Immature natural killer cell (primary cell): ENCODE measurements at places on chromosomes 6 and 20.

DNA sequence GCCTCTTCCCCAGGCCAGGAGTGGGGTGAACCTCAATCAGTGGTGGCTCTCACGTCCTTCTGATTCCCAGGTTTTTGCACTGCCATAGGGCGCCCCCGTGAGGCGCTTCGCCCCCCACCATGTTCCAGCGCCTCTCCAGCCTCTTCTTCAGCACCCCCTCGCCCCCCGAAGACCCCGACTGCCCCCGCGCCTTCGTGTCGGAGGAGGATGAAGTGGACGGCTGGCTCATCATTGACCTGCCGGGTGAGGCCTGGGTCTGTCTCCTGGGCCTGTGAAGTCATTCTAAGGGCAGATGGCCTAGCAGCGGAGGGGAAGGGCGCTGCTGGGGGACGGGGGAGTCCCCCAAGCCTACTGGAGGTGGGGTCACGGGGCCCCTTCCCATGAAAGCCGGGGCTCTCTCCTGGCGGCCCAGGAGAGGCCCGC, 4.5 kb downstream of the TP53INP2 start:
- H3K4me3 ChIP-seq: peak overlapping the region; percentile 89
- H3K27me3 ChIP-seq: peaks cover 25% of the 10 kb centered on the region
- peaks cover 7% of the 10 kb centered on the region for H3K36me3 ChIP-seq
- H3K27ac ChIP-seq: peak overlapping the region; percentile 81
- peaks cover 30% of the 10 kb centered on the region for H3K4me1 ChIP-seq
- DNase-seq: no peak

DNA sequence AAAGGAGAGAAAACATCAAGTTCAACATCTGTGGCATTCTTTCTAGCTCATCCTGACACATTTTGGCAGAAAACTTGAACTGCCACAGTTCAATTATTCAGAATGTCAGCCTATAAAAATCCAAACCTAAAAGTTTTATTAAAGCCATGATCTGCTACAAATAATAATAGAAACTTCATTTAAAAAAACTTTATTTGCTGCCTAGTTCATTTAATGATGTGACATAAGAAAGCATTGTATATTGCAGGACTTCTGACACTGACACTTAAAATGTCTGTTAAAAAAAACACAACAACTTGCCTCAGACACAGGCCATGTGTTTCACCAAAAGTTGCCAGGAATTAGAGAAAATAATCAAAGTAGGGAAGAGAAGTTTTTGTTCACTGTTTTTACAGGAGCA, 88.3 kb upstream of the HTR1E start:
- DNase-seq: no peak
- H3K4me1 ChIP-seq: no peaks in the 10 kb centered on the region
- no peaks in the 10 kb centered on the region for H3K27me3 ChIP-seq
- no peaks in the 10 kb centered on the region for H3K36me3 ChIP-seq
- no peak overlapping the region for H3K4me3 ChIP-seq

DNA sequence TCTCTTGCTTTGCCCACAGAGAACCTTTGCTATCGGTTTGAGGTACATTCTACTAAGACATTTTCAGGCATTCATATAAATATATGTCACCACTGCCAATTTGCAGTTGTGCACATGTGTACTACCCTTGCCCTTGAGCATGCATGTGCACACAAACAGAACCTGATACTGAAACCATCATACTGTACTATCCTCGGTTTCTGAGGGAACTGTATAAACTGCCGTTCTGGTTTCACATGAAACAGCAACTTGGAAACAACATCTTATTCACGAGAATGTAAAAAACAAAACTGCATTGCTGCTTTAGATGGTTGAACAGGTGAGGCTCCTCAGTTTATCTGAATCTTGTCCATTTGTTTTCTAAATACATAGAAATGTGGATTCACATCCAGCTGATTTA, 151.2 kb upstream of the TMEM170B start:
- no peaks in the 10 kb centered on the region for H3K36me3 ChIP-seq
- H3K4me3 ChIP-seq: no peak overlapping the region

- no peak for DNase-seq
- H3K27me3 ChIP-seq: no peaks in the 10 kb centered on the region
- H3K4me1 ChIP-seq: no peaks in the 10 kb centered on the region
- no peak overlapping the region for H3K27ac ChIP-seq
- no peaks in the 10 kb centered on the region for H3K36me3 ChIP-seq
Observed at GRCh38 chr6:56669041-56669440, 26.4 kb upstream of the DST start.

GRCh38 chr6:169070506-169071176, 183.0 kb downstream of the THBS2 start:
- no peaks in the 10 kb centered on the region for H3K4me1 ChIP-seq
- H3K27me3 ChIP-seq: peaks cover 4% of the 10 kb centered on the region
- no peak overlapping the region for H3K4me3 ChIP-seq
- no peaks in the 10 kb centered on the region for H3K36me3 ChIP-seq

- no peaks in the 10 kb centered on the region for H3K36me3 ChIP-seq
- H3K27me3 ChIP-seq: no peaks in the 10 kb centered on the region
- no peak for DNase-seq
Observed at GRCh38 chr6:23994013-23994412, 132.0 kb upstream of the NRSN1 start.

DNA sequence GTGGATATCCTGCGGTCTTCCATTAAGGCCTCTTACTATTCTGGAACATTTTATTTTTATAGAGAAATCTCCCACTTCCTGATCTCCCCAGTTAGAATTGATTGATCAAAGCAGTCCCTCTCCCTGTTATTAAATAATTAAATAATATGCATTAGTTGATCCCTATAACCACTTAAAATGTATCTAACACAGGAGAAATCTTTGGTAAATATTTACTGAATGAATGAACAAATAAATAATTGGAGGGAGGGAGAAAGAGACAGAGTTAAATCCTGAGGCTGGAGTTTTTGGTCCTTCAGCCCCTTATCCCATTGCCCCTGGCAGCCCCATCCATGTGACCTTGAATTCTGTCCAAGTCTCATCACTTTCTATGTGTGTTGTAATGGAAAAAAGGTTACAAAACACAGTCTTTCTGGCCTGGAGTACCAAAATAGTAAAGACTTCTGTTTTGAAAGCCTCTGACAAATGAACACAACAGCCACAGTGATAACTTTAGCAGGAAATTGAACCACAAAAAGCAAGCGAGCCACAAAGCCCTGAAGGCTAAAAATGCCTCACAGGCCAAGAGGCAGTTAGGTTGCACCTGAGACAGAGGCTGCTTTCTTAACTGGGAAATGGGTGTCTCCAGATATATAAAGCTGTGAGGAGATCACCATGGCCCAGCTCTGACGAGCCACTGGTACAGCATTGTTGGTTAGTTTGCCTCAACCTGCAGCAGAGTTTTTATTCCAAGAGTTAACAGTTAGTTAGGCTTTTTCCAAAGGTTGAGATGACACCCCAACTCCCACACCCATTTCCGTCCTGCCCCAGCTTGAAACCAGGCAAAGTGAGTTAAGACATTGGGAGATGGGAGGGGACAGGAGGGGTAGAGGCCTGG, 11.3 kb downstream of the NT5E start:
- H3K4me3 ChIP-seq: peak overlapping the region; percentile 69
- peaks cover 11% of the 10 kb centered on the region for H3K27me3 ChIP-seq
- H3K4me1 ChIP-seq: peaks cover 76% of the 10 kb centered on the region
- no peaks in the 10 kb centered on the region for H3K36me3 ChIP-seq
- DNase-seq: peak; percentile 69

DNA sequence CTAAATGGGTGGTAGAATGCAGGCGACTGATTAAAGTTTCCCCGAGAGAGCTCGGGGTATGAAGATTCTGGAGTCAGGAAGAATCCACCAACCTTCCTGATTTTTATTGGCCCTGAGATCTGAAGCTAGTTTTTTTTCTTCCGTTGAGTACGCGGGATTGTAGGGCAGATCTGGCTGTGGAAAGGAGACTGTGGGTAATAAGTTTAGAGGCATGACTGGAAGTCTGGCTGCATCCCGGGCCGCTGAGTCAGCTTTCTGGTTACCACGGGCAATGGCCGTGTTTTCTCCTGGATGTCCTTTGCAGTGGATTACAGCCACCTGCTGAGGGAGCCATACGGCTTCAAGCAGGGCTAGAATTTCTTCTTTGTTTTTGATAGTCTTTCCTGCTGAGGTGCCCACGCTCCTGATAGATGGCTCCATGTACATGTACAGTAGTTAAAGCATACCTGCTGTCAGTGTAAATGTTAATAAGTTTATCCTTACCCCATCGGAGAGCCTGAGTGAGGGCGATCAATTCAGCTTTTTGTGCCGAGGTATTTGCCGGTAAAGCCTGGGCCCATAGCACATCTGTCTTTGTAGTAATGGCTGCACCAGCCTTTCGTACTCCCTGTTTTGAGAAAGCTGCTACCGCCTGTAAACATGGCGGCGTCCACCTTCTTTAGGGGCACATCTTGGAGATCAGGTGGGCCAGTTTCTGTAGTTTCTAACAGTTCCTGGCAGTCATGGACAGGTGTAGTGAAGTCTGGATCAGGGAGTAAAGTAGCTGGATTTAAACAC, 154.0 kb downstream of the TRIM27 start:
- peaks cover 6% of the 10 kb centered on the region for H3K36me3 ChIP-seq
- H3K27ac ChIP-seq: no peak overlapping the region
- no peak for DNase-seq
- peaks cover 5% of the 10 kb centered on the region for H3K4me1 ChIP-seq
- no peak overlapping the region for H3K4me3 ChIP-seq

DNA sequence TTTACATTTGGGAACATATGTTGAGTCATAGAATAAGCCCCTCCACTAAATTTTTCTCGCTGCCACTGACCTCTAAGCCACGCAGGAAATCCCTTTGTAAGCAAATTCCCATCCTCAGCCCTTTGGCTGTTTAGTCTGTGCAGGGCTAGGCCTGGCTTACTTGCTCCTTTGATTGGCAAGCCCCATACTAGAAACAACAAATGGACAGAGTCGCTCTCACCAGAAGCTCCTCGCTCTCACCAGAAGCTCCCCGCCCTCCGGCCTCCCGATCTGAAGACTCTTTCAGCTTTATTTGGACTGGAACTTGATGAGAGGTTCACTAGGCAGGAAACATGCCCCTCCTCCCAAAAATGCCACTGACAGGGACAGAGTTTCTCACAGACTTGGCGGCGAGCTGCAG, 149.2 kb upstream of the EXOC2 start:
- H3K27me3 ChIP-seq: peaks cover 3% of the 10 kb centered on the region
- H3K27ac ChIP-seq: no peak overlapping the region
- no peak overlapping the region for H3K4me3 ChIP-seq
- no peak for DNase-seq
- no peaks in the 10 kb centered on the region for H3K4me1 ChIP-seq
- H3K36me3 ChIP-seq: no peaks in the 10 kb centered on the region

DNA sequence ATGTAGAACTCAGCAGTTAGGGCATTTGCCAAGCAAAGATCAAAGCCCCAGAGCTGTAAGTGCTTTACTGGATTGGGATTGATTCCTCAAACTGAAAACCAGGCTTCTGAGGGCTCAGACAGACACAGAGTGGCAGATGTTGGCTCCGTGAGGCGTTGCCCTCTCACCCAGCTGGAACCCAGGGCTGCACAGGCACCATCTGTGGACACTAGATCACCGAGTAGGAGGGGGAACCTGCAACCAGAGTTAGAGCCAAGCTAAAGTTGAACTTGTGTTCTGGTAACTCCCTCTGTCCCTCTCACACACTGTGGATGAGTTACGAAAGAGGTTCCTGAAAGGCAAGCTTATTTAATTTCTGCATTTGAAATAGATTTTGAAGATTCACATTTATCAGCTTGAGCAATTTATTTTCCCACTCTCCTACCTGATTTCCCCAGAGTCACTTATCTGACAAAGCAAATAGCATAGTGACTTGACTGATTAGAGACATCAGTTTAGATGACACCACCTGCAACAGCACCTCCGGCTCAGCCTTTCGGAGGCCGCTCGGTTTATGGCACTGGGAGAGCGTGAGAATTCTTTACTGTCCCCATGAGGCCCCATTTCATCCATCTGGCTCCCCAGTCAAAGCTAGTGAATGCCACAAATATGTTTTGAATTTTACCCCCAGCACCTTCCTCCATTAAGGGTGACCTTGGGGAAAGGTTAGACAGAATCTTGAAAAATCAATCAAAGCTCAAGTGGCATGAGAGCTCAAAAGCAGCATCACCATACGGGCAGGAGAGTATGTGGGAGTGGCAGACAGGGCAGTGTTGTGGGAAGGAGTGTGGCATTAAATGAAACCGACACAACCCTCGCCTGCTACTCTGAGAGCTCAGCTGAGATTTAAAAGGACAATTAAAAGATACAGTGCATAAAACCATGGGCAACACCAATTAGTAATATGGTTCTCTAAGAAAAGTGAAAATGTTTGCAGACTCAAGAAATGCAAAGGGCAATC, 48.5 kb downstream of the RPF2 start:
- H3K36me3 ChIP-seq: peaks cover 5% of the 10 kb centered on the region
- H3K4me1 ChIP-seq: no peaks in the 10 kb centered on the region
- H3K27me3 ChIP-seq: no peaks in the 10 kb centered on the region

DNA sequence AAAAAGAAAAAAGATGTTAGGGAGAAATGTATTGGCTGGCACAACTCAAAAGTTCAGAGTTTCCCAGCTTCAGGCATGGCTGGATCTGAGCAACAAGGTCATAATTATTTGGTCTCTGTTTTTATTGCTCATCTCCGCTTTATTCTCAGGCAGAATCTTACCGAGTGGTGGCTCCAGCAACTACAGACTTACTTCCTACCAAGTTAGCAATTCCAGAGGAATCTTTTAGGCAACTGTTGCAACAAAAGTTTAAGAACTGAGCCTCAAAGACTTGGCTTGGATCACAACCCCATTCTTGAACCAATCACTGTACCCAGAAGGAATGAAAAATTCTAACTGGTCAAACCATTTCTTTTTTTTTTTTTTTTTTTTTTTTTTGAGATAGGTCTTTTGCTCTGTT, 35.5 kb upstream of the NCOA3 start:
- peaks cover 2% of the 10 kb centered on the region for H3K27me3 ChIP-seq
- no peak overlapping the region for H3K27ac ChIP-seq
- H3K36me3 ChIP-seq: no peaks in the 10 kb centered on the region
- H3K4me3 ChIP-seq: no peak overlapping the region

GRCh38 chr6:163438940-163439335, 24.4 kb downstream of the QKI start:
- H3K27me3 ChIP-seq: peaks cover 6% of the 10 kb centered on the region
- DNase-seq: peak; percentile 59
- H3K4me1 ChIP-seq: peaks cover 62% of the 10 kb centered on the region
- H3K27ac ChIP-seq: no peak overlapping the region
- H3K36me3 ChIP-seq: no peaks in the 10 kb centered on the region
- peak overlapping the region; percentile 47 for H3K4me3 ChIP-seq

GRCh38 chr6:12232339-12232738, 57.8 kb upstream of the EDN1 start:
- H3K4me3 ChIP-seq: no peak overlapping the region
- no peak for DNase-seq
- peaks cover 23% of the 10 kb centered on the region for H3K4me1 ChIP-seq
- no peak overlapping the region for H3K27ac ChIP-seq
- no peaks in the 10 kb centered on the region for H3K27me3 ChIP-seq
